Activated CD4-positive, alpha-beta T cell treated with anti-CD3 and anti-CD28 coated beads for 1 hour (primary cell): ENCODE measurements at places on chromosomes 4 and X.

DNA sequence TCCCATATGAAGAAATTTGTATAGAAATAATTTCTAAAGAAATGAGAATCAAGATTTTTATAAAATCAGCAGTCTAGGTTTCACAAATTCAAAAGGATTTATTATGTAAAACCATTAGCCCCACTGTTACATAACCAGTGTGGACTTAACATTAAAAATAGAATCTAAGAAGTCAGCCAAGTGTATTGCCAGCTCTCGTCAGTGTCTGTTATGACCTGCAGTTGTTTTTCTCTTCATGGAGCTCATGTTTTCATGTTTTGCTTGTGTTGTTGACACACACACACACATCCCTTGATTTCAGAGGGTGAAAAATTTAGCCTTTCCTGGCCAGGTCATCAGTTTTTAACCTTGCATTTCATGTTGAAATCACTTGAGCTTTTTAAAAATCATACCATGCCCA, 39.5 kb downstream of the USP38 start:
- DNase-seq: no peak

- DNase-seq: no peak
Measured at GRCh38 chr4:54843946-54844345, 186.2 kb downstream of the KIT start.

GRCh38 chr4:43481526-43481925, 589.0 kb downstream of the GRXCR1 start:
- no peak for DNase-seq

GRCh38 chr4:133637161-133637560, 488.1 kb downstream of the PCDH10 start:
- DNase-seq: no peak

DNA sequence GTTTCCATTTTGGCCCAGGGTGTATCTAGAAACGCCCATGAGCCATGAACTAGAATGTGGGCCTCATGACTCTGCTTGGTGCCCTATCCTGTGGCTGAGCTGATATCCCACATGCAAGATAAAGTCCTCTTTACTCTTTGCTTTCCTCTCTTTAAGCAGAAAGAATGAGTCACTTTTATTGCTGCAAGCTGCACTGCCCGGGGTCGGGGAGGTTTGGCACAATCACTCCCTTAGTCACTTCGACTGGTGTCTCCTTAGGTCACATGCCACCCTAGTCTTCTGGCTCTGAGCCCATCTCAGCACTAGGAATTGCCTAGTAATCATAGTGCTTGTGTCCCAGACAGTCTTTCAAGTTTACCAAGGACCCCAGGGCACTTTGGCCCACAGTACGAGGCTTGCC, 75.1 kb upstream of the CXorf66 start:
- no peak for DNase-seq

DNA sequence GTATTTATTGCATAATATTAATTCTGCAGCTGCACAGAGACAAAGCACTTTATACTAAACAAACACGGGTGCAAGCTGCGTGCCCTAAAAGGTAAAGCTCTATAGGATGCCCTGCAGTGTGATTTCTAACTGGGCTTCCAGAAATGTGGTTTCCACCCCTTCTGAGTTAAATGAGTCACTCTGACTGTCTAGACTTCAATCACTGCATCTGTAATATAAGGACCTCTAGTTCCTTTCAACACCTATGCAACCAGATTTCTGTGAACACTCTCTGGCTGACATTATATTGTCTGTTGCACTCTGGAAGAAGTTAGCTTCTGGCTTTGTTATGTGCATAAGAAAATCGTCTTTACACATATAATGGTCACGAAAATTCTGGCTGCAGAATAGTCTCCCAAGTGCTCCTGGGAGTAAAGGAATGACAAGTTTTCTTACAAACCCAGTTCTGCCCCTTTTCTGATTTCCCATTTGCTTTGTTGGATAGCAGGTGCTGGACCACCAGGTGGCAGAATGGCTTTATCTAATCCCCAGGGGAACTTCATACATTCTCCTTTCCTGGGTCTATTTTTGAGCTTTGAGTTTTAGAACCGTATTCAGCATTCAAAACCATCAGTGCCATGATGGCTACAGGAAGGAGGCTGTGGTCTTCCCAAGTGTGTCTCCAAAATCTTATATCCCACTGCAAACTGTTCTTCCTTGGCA, 842.2 kb downstream of the STIM2 start:
- no peak for DNase-seq

- DNase-seq: no peak
Measured at GRCh38 chr4:39730072-39730471, 32.1 kb downstream of the UBE2K start.

DNA sequence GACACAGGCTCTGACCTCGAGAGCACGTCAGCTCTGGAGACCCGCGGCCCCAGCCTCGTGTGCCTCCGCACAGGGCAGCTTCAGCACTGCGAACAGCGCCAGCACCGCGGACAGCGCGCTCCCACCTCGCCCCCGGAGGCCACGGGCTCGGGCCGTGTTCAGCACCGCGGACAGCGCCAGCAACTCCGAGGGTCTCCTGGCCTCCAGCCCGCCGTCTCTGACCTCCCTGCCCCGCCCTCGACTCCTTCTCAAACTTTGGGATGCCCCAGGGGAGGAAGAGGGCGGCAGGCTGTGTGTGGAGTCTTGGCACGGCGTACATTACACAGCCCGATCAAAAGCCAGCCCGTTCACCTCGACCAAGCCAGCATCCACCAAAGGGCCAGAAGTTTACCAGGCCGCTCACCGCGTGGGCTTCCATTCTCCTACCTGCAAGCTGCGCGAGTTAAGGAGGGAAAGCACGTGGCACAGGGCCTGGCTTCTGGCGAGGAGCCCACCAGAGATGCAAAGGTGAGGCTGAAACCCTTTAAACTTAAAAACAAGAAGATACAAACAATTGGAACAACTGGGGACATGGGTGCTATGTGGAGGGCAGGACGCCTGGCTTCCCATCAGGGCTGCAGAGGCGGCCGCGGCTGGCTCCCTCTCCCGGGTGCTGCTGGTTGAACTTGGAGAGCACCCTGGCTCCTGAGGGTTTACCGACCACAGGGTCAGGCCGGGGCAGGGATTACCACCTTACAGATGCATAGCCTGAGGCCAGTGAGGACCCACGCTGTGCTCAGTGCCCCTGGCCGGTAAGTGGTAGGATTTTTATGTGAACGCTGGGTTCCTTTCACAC, 4.5 kb upstream of the NKX1-1 start:
- no peak for DNase-seq

GRCh38 chr4:74042681-74043080, 4.2 kb upstream of the CXCL3 start:
- no peak for DNase-seq

DNA sequence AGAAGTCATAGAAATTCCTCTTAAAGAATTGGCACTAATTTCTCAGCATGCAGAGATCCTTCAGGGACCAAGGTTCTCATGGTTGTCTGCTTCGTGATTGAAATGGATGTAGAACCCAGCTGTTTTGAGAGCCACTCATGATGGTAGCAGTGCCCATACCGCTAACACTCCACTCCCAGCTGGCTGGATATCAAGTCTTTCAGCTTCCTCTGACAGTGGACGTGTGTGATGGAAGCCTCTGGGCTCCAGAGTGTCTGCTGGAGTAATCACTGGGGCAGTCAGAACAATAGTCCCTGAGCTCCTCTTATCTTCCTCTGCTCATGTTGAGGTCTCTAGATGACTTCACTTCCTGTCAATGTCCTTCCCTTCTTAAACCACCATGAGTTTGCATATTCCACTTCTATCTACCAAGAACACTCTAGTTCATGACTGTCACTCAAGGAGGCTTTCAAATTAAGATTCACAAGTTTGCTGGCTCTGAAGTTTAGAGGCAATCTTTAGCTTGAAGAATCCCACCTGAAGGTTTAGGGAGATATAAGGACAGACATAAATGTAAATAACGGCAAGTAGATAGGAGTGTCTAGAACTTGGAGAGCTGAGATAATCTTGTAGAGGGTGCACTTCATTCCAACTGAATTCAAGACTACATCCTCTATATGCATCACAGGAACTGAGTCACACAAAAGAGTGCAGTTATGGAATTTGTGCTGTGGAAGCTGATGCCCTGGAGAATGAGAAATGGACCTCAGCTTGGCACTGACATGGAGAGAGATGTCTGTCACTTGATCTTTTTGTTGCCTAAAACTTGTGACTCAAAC, 64.5 kb upstream of the WDR1 start:
- no peak for DNase-seq

- no peak for DNase-seq
Measured at GRCh38 chr4:143089291-143089690, 95.4 kb upstream of the USP38 start.

DNA sequence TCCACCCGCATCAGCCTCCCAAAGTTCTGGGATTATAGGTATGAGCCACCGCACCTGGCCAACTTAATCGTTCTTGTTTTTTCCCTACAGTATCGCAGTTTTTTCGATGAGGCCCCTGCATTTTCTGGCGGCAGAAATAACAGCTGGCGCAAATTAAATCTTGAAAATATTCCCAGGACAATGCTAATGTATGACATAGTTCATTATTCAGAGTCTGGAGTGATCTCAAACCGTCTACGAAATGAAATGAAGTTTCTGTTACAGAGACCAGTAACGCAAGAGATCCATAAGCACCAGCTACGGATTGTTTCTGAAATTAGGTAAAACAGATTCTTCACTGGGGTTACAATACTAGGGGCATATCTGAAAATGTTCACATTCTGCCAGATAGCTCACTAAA, 27.3 kb downstream of the CXorf58 start:
- DNase-seq: no peak

GRCh38 chrX:19750028-19750782, 137.2 kb downstream of the SH3KBP1 start:
- no peak for DNase-seq

- no peak for DNase-seq
Measured at GRCh38 chrX:106862972-106863688, 40.0 kb downstream of the RIPPLY1 start.

- no peak for DNase-seq
Measured at GRCh38 chr4:188984518-188984917, 845.3 kb downstream of the TRIML1 start.

GRCh38 chr4:90403781-90404180, 276.6 kb downstream of the CCSER1 start:
- DNase-seq: no peak

DNA sequence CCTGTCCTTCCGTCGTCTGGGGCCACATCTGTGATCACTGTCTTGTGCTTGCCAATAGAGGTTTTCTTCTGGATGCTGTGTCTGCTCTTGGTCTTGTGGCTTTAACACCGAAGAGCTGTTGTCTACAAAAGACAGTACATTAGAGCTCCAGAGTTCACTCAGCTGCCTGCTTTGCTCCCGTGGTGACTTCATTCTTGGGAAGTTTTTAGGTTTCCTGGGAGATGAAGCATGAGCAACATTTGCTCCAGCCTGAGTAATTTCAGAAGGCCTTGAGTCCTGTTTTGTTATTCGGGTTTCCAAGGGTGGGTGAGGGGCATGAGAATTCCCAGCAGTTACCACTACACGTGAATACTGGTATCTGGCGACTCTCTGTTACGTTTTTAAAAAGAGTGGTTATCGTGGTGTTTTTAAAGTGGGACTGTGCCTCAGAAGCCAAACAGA, 189.2 kb downstream of the SHROOM3 start:
- no peak for DNase-seq

DNA sequence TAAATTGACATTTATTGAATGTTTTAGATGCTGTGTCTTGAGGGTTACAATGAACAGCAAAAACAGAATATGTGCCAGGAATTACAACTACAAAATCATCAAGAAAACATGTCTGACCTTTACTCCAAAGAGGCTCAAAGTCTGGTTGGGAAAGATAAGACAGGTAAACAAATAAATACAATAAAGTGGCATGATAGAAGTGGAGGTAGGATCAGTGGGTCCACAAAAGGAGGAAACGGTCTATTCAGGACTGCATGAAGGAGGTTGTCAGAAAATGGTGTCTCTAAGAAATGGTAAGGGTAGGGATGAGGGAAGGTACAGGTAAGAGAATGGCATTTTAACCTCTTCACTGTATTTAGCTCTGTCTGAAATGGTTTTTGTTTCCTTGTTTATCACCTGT, 3.8 kb downstream of the ARHGEF38 start:
- DNase-seq: no peak

GRCh38 chr4:74174941-74175340, 17.0 kb downstream of the MTHFD2L start:
- DNase-seq: no peak

GRCh38 chrX:112851806-112852205, 11.2 kb upstream of the AMOT start:
- no peak for DNase-seq

DNA sequence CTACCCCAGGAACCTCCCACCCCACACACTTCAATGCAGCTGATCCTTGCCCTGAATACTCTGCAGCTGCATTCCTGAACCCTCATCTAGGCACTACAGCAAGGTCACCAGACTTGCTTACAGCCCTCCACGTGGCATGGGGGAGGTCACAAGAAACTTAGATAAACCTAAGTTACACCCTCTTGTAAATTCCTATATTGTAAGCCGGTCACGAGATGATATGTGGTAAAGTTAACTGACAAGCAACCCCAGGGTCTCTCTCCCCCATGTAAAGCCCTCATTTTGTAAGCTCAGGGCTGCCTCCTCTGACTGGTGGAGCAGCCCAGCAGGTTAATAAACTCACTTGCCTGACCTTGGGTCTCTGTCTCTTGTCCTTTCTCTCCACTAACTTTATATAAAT, 570.7 kb downstream of the PCDH7 start:
- no peak for DNase-seq

DNA sequence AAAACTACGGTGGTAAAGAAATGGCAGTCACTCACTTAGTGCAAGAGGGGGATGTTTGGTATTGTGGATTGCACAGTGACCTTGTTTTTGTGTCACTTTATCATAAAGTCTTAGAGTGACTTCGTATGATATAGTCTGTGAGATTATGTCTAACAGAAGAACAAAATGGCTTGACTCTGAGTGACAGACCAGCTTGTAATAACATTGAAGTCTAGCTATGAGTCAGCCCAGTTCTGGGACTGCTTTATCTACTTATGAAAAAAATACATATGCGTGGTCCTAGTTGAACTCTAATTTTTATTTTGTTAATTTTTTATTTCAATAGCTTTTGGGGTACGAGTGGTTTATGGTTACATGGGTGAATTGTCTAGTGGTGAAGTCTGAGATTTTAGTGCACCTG, 20.0 kb downstream of the DCLK2 start:
- no peak for DNase-seq

DNA sequence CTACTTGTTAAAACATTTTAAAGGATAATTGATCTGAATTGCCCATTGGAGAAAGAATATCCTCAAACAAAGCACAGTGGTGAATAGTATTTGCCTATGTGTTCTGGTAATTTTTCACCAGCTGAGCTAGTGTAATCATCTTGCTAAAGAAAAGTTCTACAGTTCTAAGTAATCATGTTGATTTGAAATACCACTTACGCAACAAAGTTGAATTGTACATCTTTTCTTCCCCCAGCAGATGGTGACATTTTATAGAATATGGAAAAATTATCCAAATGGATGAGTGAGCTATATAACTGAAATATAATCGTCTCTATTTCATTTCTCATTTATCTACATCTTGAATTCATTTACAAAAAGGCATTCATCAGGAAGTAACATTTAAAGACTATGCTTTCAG, 9.7 kb upstream of the ZNF674 start:
- no peak for DNase-seq

GRCh38 chr4:4259484-4260100, 11.6 kb upstream of the TMEM128 start:
- no peak for DNase-seq

- DNase-seq: no peak
Measured at GRCh38 chrX:107968623-107969022, 13.5 kb downstream of the TEX13B start.
